Germinal center (tissue), 1 donor: ENCODE measurements at places on chromosomes 12 and 14.

GRCh38 chr12:29844667-29845066 lies 60.9 kb upstream of the TMTC1 start:
- no peak for DNase-seq

DNA sequence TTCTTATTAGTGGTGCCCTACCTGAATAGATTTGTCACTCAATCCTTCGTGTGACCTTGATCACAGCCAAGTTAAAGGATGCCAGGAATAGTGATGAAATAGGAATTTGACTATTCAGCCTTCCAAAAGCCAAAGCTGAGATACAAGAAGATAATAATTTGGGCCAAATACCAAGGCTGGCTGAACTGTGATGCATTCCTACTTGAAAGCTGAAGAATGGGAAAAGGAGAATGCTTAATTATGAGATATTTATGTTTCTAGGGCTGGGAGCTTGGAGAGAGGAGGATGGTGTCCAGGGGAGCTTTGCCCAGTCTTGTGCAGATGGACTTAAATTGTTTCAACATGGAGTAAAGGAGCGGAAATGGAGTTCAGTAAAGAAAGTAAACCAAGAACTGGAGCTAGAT lies 5.2 kb downstream of the RNASE7 start:
- no peak for DNase-seq

DNA sequence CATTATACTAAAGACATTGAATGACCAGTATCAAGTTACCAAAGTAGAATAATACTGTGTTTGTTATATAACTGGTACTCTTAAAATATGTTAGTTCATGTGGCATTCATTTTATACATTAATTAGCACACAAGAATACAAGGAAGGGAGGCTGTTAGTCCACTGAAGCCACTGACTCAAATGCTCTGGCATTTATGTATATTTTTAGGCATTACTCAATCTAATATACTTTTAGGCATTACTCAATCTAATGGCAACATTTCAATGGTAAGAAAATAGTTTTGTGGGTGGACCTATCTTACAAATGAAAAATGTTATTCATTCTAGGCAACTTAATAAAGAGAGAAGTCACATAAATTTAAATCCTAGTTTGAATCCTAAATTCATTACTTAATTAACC lies 874.4 kb upstream of the USP15 start:
- DNase-seq: no peak

GRCh38 chr14:51157012-51157411 lies 62.1 kb upstream of the TRIM9 start:
- DNase-seq: peak; percentile 10

DNA sequence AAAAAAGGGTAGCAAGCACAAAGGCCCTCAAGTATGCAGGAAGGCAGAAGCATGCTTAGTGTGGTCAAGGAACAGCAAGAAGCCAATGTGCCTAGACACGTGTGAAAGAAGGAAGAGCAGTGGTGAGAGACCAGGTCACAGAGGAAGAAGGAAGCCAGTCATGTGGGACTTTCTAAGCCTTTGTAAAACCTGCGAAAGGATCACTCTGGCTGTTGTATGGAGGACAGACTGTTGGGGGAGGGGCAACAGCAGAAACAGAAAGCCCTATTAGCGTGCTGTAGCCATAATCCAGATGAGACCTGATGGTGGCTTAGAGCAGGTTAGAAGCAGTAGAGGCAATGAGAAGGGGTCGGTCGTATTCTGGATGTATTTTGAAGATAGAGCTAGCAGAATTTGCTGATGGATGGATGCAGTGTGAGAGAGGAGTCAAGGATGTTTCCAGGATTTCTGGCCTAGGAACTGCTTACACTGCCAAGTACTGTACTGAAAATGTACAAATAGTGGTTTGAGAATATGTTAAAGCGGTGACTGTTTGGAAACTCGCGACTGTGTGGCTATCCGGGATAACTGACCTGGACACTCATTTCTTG lies 5.7 kb upstream of the MLF2 start:
- DNase-seq: no peak
